ENCODE measurements at places on chromosomes 5 and 9.

DNA sequence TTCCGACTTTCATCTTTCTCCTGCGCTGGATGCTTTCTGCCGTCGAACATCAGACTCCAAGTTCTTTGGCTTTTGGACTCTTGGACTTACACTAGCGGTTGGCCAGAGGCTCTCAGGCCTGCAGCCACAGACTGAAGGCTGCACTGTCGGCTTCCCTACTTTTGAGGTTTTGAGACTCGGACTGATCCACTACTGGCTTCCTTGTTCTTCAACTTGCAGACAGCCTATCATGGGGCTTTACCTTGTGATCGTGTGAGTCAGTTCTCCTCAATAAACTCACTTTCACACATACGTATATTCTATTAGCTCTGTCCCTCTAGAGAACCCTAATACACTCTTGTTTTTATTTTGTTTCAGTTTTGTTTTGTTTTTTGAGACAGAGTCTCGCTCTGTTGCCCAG is 10.3 kb downstream of the FKBP15 start:
- DNase-seq = no peak

- no peak for DNase-seq
Observed at GRCh38 chr5:17067657-17068392, 131.7 kb upstream of the MYO10 start.

DNA sequence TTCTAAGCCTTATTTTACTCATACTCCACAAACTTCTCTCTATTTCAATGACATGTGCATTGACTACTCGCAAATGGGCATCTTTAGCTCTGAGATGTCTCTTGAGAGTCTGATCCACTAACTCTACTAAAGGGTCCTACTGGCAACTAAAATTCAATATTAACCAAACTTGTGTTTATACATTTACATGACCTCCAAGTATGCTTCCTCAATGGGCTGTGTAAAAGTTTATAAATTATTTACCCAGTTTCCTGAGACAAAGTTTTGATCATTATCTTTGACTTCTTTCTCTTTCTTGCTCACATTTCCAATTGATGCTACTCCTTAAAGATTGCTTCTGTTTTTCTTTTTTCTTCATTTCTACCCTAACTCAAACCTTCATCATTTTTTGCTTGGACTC is 510.1 kb upstream of the DAB2 start:
- no peak for DNase-seq

GRCh38 chr5:52952483-52952882 is 36.7 kb upstream of the ITGA2 start:
- no peak for DNase-seq
